ENCODE measurements at places on chromosomes 2 and 18. TPM values are rescaled to one million over a fixed set of nuclear protein-coding genes. Genes with fewer than 3 reads are reported as not detected.

Gene CDH2
- 92.8 TPM for total RNA-seq

Gene CCBE1
- 3.2 TPM for total RNA-seq

Gene GAL3ST2
- total RNA-seq: 0.67 TPM

Gene CCDC68
- 5.7 TPM for total RNA-seq

Gene PTGR3
- 65.0 TPM for total RNA-seq

Gene CENPO
- 7.5 TPM for total RNA-seq

Gene SH3BP4
- total RNA-seq: 15.5 TPM

- no peak for DNase-seq
Measured at GRCh38 chr2:68766376-68766845, 31.8 kb downstream of the ARHGAP25 start.

GRCh38 chr2:11758187-11758586, 11.8 kb downstream of the LPIN1 start:
- DNase-seq: no peak

DNA sequence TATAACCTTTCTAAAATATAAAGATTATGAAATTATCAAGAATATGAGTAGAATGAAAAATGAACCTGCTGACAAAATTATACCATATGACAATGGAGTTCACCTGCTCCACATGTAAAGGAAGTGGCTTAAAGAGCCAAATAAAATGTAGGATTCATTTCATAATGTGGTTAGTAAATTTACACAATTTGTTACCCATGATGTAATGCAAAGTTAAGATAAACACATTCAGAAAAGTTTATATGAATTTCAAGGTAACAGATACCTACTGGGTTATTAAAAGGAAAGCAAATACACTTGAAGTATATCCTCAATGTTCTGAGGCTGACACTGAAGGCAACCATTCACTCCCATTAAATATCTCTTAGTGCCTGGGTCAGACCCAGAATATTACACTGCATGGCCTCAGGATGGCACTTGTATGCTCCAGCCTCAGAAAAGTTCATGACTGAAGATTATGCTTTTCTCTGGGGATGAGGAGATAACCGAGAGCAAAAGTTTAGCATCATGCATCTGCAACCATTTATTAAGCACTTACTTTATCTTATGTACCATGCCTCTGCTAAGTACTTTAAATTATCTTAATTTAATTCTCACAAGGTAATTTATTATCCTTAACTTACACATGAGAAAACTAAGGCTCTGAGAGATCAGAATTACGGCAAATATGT, 6.2 kb downstream of the STRN start:
- no peak for DNase-seq

DNA sequence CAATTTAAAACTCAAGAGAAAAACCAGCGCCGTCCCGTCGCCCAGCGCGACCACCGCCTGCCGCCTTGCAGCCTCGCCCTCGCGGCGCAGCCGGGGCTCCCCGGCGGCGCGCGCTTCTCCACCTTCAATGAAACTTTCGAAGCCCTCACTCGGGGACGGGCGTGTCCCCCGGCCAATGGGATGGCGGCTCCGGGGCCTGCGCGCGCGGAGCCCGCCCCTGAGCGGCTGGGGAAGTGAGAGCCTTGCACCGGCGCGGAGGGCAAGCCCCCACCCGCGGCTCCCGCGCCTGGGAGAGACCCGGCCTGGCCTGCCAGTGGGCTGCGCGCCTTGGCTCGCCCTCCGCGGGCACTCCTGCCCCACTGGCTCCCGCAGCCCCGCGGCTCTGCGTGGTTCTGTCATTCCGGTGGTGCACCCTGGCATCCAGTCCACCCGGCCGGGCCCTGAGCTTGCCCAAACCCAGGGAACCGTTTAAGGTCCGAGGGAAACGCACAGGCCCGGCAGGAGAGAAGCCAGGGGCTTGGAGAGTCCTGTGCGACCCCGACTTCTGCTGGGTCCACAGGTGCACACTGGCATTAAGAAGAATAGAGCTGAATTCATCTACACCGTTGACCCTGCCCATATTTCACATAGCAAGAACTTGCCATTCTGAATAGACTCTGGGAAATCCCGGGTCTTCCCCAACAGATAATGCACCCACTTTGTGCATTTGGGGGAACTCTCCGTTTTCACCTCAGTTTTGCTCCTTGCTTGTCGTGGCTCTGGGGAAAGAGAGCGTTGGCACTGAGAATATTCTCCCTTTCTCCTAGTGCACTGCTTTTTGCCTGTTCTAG, at the start of gene PIEZO2:
Gene PIEZO2, minus strand, starts transcription at position 129 of the 830 bp plus-strand sequence. CDS start 981 bp downstream, outside the sequence.
- peak; percentile 67 for DNase-seq

DNA sequence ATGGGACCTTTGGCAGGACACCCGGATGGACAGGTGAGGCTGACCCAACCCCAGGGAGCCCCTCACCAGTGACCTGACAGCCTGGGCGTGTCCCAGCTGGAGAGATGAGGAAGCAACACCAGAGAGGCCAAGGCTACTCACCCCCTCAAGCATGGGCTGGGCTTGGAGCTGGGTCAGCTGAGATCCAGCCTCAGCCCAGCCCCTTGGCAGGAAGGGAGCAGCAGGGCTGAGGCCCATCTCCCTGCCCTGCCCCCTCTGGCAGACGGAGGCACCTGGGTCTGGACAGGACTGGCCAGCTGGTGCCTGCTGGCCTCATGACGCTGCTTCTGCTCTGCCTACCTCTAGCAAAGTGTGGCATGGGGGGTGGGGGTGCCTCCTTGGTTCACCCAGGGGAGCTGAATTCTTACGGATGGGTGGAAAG, 37.8 kb downstream of the HS6ST1 start:
- peak; percentile 44 for DNase-seq

GRCh38 chr2:188320861-188321260, 29.2 kb downstream of the GULP1 start:
- no peak for DNase-seq

Measured in dorsolateral prefrontal cortex (tissue), 122 donors.